Activated CD8-positive, alpha-beta memory T cell treated with anti-CD3 and anti-CD28 coated beads for 1 hour (primary cell): ENCODE measurements at places on chromosomes 3 and 15.

DNA sequence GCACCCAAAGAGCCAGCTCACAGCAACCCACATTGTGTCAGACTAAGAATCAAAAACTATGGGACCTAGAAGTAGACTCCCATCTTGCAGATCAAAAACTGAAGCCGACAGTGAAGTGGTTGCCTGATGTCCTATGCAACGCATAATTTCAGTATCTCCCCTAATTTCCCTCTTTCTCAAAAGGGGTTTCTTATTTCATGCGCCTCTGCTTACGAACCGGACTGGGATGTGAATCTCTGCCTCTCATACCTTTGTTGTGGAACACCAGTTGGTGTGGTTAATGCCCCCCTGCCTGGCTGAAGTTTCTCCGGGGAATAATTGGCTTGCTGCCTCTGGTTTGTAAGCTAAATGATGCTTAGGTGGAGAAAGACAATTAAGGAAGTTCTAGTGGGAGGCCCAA, 514 bp upstream of the FAM174B start:
- DNase-seq: no peak

- DNase-seq: no peak
These were observed 102.0 kb upstream of the MRPS22 start for GRCh38 chr3:139241783-139242182.

- DNase-seq: no peak
These were observed 34.7 kb downstream of the SCG5 start for GRCh38 chr15:32676169-32676568.

DNA sequence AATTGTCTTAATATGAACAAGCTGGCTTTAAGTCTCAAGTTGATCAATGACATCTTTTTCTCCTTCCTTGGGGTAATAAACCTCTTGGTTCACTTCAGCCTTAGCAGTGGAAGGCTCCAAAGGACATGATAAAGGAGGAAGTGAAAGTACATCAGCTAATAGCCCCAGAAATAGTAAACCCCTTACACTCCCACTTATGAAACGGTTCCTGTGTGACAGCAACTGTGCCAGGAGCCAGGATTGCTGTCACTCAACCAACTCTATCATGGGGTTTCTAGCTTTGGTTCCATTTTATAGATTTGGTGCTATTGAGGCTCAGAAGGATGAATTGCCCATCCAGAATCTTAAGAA, 216.7 kb downstream of the ABHD5 start:
- no peak for DNase-seq
